ENCODE measurements at places on chromosomes 4 and X. TPM values are rescaled to one million over a fixed set of nuclear protein-coding genes. Genes with fewer than 3 reads are reported as not detected.

OTUD6A gene
- total RNA-seq, result not detected

DNA sequence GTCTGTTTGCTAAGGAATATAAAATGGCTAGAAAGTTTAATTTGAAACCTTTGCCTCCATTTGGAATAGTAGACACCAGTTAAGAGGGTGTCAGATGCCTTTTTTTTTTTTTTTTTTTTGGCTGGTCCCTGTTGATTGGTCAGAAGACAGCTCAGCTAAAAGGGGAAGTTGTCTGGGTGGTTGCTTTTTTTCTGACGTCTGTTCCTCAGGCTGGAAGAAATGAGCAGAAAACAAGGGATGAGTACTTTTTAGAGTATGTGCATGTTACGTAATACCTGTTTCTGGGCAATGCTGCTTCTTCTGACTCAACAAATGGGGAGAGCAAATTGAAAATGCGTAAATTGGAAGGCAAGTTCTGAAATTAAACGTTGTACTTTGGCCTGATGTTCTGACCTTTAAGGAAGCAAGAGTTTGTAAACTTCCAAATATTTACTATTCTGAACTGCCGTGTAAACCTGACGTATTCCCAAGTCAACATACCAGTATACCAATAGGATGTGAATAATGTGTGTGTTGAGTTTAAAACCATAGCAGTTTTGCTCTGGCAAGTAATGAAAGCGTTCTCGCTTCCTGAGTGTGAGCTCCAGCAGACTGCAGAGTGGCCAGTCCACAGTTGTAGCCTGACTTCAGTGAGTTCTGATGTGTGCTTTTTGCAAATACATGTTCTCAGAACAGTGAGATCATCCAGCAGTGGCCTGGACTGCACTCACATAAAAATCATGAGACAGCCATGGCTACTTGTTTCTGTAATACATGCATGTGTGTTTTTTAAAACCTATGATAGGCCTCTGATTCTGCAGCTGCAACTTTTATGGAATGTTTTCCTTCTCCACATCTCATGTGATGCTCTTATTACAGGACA, 1.7 kb downstream of the SAT1 start:
- peak; percentile 57 for DNase-seq

- no peak for DNase-seq
These were observed 43.7 kb downstream of the IL15 start for GRCh38 chr4:141680060-141680459.

GRCh38 chr4:105306158-105306781, 159.6 kb downstream of the TET2 start:
- peak; percentile 62 for DNase-seq

DNA sequence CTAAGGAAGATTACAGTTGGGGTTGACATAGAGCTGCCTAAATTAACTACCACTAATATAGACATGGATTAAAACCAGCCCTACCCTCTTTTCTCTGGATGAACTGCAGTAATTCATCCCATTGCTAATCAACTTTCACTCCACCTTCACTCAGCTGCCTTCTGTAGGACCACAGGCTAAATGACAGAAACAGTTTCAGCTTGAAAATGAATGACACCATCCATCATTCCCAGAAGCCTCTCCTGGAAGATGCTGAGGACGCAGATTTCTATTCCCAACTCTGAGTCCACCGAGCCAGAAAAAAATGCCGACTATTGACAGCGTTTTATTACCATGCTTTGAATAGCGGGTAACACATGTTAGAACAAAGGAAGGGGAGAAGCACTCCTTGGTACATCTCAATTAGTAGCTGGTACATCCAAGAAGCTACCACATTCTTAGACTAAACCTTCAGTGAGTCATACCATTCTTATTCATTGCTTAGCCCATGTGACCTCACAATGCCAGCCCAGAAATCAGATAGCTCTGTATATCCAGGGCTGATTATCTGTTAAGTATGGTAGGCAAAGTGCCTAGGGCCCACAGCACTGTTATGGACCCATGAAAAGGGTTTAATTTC, 25.3 kb downstream of the DCX start:
- no peak for DNase-seq

DNA sequence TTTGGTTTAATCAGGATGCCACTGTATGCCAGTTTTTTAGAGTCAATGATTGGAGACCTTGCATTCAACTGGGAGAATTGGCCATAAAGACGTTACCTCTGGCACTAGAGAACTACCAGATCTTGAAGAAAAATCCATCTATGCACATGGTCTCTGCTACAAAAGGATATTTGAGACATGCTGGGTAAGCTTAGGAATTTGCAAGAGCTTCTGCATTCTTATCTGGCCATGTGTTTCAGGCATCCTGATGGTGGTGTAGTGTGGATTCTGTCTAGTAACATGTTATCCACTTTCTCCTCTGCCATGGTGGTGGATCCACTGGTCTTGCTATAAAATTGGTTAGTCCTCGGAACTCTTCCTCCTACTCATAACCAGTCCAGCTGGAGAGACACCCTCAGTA, 185.3 kb upstream of the WDFY3 start:
- DNase-seq, result no peak

DNA sequence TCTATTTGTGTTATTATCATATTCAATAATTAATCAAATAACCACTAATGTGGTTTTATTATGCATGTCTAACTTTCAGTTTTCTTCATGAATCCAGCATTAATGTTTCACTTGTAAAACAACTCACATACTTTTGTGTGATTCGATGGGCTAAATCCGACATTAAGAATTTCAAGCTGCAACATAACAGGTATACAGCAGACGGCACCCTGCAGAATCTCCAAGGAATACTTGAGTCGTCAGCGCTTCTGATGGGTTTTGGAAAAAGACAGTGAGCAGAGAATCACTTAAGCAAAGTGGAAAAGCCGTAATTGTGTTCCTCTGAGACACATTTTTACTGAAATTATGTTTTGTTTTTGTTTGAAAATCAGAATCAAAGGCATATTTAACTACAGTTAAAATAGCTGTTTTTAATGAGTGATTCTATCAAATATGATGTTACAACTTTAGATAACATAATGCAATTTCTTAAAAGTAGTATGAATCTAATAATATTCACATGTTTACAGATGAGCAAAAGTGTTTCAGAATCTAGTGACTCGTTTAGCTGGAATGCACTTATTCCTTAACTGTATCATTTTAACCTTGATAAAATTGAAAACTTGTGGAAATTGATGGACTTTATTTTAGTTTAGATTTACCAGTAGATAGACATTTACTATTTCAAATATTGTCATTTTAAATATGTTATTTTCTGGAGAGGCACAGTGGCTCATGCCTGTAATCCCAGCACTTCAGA, 514.8 kb downstream of the CCSER1 start:
- DNase-seq, result no peak

Data from osteoblast (primary cell).